Cortex of kidney (tissue), 1 donor: ENCODE measurements at places on chromosomes 3 and 15.

DNA sequence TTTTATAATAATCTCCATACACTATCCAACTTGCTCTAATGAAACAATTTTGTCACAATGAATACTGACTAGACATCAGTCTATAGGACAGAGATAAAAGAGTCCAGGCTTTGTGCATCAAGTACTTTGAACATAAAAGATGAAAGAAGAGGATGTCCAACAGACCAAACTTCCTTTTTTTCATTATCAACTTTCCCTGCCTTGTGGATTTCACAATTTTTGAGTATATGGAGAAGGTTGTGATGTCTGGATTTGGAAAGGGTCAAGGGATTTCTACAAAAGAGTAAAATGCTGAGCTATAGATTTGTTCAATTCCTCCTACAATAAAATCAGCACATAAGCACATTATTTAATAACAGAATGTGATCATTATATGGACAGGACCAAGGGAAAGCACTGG is 25.7 kb downstream of the CD47 start:
- no peak for DNase-seq

- DNase-seq, result no peak
Measured at GRCh38 chr3:61227799-61228198, 23.5 kb downstream of the FHIT start.

DNA sequence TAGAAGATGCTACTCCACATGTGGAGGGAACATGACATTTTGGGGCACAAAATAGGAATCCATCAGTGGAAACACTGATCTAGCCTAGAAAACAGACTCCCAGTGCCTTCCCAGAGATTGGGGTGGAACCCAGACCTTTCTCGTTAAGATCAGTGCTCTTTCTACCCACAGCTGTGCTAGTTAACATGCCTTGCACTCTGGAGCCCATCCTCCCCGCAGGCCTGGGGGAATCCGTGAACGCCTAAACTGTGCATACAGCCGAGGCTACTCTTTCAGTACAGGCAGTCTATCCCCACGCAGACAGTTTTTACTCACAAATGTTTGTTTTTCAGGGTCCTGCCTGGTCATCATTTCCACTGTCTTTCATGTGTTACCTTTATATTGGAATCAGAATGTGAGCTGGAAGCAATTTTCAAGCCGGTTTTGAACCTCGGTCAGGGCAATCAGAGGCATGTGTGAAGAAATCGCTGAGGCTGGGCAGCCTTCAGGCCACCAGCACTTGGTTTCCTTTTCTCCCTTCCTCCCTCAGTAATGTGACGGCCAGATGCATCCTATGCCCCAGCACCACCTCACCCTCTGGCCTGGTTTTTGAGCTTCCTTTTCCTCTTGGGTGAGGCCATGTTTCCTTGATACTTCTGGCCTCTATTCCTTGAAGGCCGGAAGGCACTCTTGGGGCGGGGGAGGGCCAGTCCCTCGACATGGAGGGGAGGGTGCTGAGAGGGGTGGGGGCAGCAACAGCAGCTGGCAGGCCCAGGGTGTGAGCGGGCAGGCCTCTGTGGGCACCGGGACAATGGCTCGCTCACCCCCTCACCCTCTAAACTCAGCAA is 123.6 kb upstream of the GALNT15 start:
- no peak for DNase-seq

GRCh38 chr3:38653685-38654537 is 4.4 kb upstream of the SCN5A start:
- no peak for DNase-seq

DNA sequence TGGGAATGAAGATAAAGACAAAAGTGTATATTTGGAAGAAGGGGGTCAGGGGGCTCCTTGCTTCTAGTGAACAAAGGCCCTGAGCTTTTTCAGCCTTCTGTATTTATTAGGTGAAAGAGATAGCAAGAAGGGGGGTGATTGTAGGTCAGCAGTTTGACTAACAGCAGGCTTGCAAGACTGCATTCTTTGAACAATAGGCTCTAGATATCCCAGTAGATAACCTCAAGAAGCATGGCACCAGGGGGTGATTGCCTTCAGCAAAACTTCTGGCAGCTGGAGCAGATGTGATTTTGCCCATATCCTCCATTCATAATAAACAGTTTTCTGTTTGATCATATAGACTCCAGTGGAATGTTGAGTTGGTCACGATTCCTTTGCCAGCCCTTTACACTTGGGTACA is 31.7 kb upstream of the GOLIM4 start:
- DNase-seq, result no peak

DNA sequence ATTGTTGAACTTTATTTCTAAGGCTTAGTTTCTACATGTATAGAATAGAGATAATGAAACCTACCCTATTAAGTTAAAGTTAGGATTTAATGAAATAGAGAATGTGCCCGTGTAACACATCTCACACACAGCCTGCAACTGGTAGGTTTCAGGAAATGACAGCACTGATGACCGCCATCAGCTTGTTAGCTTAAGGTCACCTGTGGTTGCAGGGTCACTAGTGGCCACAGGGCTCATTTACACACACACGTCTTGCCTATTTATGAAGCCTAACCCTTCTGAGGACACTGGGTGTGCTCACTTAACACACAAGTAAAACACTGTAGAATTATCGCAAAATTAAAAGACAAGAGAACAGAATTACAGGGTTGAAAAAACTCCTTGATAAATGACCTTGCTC is 20.1 kb downstream of the CHRM5 start:
- no peak for DNase-seq

DNA sequence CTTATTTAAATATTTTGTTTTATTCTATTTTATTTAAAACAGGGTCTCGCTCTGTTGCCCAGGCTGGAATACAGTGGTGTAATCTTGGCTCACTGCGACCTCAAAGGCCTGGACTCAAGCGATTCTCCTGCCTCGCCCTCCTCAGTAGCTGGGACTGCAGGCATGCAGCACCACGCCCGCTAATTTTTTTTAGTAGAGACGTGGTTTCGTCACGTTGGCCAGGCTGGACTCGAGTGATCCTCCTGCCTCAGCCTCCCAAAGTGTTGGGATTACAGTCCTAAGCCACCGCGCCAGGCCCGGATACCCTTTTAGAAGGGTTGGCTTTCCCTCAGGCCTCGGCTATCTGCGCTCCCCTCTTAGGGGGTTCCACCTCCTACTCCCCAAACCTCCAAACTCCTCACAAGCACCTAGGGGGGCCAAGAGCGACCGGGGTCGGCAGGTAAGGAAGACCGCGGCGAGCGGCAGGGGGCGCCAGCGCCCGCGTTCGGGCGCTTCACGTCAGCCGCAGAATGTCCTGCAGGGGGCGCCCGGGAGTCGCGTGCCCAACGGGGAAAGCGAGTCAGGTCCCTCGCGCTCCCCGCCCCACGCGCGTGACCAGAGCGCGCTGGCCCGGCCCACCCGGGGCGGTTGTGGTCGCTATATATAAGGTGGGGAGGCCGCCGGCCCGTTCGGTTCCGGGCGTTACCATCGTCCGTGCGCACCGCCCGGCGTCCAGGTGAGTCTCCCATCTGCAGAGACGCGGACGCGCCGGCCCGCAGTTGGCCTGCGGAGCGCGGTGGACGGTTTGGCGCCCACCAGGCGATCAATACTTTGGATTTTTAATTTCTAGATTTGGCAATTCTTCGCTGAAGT is 51.8 kb upstream of the GATM start:
- no peak for DNase-seq

DNA sequence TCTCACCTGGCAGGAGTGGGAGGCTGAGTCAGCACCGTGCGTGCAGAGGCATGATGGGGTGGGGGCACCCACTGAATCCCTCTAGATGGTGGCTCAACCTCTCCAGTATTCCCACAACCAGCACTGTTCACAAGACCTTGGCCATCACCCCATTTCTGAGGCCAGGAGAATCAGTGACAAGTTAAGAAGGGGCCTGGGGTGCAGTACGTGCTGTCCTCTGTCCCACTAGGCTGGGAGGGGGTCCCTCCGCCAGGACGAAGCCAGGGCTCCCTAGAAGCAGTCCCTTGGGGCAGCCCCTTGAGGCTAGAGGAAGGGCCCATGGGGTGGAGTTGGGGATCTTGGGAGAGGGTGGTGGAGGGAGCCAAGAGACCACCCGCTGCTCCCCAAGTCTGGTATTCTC is 4.8 kb downstream of the MYL3 start:
- no peak for DNase-seq

DNA sequence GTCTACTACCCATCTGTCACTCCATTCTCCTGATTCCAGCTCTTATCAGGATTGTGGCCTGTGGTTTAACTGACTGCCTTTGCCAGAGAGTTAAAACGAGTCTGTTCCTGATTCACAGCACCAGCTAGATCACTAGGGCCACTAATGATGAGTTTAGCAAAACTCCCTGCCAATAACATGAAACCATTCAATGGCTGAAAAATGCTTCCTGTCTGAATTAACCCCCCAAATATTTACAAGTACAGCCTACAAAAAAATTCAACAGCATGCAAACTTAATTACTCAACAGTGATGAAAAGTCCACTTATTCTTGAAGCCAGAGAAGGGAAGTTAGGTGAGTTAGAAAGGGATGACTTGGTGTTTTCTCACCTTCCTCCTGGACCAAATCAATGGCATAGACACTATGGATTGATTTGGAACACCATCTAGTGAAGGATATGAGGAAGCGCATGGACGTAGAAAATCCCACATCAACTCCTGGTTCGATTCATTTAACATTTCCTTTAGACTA is 141.4 kb downstream of the TGFBR2 start:
- no peak for DNase-seq

- no peak for DNase-seq
Measured at GRCh38 chr3:45067941-45068340, 41.8 kb downstream of the CLEC3B start.

DNA sequence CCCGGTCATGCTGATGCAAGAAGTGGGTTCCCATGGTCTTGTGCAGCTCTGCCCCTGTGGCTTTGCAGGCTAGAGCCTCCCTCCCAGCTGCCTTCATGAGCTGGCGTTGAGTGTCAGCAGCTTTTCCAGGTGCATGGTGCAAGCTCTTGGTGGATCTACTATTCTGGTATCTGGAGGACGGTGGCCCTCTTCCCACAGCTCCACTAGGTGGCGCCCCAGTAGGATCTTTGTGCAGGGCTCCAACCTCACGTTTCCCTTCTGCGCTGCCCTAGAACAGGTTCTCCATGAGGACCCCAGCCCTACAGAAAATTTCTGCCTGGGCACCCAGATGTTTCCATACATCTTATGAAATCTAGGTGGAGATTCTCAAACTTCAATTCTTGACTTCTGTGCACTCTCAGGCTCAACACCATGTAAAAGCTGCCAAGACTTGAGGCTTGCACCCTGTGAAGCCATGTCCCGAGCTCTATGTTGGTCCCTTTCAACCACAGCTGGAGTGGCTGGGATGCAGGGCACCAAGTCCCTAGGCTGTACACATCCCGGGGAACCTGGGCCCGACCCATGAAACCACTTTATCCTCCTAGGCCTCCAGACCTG is 238.4 kb upstream of the MDFIC2 start:
- no peak for DNase-seq

- DNase-seq, result no peak
Measured at GRCh38 chr15:50431204-50431603, 7.0 kb downstream of the USP8 start.

DNA sequence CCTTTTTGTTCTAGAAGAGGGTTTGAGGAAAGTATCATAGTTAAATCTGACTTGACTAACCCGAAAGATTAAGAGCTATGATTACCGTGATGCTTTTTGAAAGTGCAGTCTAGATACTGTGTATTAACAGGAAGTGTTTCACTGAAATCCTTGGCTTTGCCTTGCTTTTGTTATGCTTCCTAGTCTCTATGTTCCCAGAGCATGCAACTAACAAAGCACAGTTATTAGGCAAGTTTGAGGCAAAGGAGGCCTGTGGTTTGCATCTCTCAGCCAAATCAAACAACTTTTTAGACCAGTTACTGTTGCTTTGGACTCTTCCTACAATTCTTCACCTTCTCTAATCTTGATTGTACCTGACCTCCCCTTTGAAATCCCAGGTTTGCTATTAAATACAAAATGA is 3.9 kb downstream of the LXN start:
- no peak for DNase-seq

DNA sequence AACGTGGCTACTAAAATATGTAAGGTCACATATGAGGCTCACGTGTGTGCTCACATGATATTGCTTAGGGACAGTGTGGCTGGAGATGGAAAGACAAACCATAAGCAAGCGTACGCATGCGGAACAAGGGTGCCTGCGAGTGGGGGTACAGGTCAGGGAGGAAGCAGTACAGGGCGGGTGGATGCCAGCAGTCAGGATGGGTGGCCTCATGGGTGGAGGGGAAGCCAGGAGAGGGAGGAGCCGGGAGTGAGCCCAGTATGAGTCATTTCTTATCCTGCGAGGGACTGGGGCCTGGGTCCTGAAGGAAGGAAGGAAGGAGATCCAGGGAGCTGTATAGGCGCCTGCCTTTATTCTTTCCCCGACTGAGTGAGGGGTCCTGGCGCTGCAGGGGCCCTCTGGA is 42.0 kb upstream of the CGNL1 start:
- no peak for DNase-seq

DNA sequence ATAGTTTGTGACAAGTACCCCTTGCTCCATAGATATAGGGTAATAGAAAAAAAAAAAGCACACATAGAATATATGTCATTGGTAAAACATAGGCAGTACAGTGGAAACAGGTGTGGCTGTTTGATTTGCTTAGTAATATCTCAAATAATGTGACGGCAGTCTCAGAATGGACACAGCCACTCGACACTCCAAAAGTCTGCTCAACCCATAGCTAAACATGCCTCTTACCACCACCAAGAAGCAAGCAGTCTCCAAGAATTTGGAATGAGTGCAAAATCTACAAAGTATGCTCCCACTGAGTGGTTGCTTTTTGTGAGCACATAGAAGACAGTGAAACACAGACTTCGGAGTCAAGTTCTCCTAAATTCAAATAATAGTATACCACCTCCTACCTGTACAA is 43.0 kb downstream of the RAB27A start:
- DNase-seq, result no peak

GRCh38 chr3:56269755-56270535 is 198.3 kb downstream of the ERC2 start:
- no peak for DNase-seq

- no peak for DNase-seq
Measured at GRCh38 chr3:35780800-35781199, 141.5 kb downstream of the ARPP21 start.

GRCh38 chr3:51408021-51408420 is 16.9 kb downstream of the RBM15B start:
- no peak for DNase-seq

DNA sequence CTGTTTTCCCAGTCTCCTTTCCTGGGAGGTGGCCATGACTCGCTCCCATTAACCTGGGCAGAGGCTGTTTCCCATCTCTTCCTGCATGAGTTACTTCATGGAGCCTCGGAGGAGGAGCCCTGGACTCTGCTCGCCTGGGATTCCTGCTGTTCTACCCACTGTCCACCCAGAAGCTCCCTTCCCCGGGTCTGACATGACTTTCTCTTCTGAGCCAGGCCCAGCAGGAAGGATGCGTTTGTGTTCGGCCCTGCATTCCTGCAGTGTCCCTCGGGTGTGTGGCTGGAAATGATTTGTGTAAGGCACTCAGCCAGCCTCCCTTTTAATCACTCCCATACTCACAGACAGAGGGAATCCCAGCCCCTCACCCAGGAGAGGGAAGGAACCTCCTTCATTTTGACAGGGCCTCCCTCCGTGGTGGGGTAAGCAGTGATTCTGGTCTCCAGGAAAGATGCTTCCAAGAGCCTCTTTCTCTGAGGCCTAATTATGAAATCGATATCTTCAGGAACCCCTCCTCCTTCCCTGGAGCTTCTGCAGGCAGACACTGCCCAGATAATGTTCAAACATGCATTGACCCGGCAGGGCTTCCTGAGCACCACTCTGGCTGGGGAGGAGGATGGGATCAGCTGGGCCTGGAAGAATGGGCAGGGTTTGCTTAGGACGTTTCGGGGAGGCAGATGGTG is 41.6 kb upstream of the DLG1 start:
- DNase-seq, result no peak

- no peak for DNase-seq
Measured at GRCh38 chr15:63111481-63111880, 10.2 kb upstream of the LACTB start.
